ENCODE measurements at places on chromosomes 16 and 17.

GRCh38 chr16:29687755-29688154 is 8.8 kb downstream of the QPRT start:
- no peak for DNase-seq

DNA sequence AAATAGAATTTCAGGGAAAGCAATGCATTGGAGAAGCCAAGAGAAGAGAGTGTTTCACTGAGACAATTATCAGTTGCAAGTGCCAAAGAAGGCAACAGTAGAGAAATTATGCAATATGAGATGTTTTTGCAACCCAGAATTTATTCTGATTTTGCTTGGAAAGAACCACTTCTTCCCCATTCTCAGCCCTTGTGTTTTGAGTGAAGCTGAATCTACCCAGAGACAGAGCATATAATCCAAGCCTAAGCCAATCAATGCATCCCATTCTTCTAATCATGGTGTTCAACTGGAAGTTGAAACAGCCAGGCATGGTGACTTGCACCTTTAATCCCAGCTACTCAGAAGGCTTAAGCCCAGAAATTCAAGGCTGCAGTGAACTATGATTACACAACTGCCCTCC is 6.9 kb upstream of the SCNN1G start:
- DNase-seq, result no peak

DNA sequence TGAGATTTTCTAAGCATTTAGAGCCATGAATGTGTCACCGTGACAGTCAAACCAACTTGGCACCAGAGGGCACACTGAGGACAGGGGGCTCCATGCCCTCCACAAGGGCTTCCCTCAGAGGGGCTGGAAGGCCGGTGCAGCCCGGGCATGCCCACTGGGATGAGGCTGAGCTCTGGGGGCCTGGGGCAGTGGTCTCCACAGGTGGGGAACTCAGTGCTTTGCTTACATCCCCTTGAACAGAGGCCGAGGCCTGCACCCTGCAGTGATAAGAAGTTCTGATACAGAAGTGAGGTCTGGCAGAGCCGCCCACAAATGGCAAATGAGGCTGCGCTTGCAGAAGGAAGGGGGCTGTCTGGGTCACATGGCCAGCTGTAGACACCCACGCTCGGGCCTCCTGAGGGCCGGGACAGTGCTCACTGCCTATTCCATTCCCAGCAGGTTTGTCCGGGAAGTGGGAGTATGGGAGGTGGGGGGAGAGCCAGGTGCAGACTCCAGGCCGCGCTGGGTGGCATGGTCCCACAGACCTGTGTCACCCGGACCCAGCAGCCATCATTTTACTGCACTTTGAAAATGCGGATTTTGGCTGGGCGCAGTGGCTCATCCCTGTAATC is 116.8 kb upstream of the CREBBP start:
- no peak for DNase-seq

- DNase-seq, result no peak
Measured at GRCh38 chr17:75643643-75644017, 10.4 kb downstream of the SMIM5 start.

DNA sequence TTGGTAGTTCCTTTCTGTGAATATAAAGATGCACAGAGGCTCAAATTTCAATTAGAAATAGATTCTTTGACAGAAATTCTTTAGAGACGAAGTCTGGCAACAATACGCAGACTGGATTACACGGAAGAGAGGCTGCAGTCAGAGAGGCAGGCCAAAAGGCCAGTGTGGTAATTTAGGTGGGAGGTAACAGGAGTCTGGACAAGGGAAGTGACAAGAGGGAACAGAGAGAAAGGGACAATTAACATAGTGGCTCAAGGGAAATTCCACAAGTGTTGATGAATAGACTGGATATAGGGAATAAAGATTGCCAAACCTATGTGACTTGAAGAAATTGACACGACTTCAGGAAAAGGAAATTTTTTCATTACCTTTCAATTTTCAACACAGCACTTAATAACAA is 54.6 kb downstream of the STX8 start:
- no peak for DNase-seq

- peak; percentile 45 for DNase-seq
Measured at GRCh38 chr16:59295993-59296736, 562.0 kb upstream of the GOT2 start.

- DNase-seq, result no peak
Measured at GRCh38 chr16:12572316-12572985, 231.2 kb downstream of the CPPED1 start.

- DNase-seq, result peak; percentile 25
Measured at GRCh38 chr17:13671341-13671740, 69.6 kb upstream of the HS3ST3A1 start.

- DNase-seq, result peak; percentile 72
Measured at GRCh38 chr16:51971184-51971583, 575.8 kb downstream of the TOX3 start.

DNA sequence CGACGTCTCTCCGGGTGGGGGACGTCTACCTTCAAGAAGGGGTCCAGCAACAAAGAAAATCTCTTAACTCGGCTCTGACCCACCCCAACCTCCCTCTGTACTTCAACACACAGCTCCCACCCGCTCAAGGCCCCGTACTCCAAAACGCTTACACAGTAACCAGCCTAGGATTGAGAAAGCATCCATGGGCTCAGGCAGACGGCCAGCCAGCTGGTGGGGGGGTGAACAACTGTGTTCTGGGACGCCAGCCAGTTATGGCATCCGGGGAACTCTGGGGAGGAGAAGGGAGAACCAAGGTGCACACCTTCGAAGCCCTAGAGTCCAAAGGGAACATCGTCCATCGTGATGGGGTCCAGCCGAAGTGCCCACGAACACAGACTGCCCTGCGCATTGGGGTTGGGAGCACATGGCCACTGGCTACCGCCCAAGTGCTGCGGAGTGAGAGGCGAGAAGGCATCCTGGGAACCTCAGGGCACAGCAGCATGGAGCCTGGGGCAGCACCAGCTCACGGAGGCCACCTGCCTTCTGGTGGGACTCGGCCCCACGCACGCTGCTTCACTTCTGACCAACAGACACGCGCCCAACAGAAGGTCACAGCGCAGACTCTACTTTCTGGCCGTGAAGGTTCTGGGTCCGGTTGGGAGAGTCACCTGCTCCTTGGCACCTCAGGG is 14.3 kb downstream of the SLC16A3 start:
- no peak for DNase-seq

DNA sequence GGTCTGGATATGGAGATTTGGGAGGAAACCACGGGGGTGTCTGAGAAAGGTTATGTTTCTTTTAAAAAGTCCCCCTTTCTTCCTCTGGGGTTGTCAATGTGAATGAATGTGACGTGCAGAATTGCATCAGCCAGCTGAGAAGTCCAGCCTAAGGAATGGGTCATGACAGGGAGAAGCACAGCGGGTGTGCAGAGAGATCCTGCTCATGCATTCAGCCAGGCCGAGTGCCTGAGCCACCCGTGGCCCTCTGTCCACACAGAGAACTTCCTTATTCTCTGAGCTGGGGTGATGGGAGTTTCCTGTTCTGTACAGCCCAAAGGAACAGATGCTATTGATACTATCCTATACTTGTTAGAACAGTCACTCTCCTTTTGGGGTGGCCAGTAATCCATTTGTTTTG is 117.9 kb downstream of the CPPED1 start:
- DNase-seq, result no peak

DNA sequence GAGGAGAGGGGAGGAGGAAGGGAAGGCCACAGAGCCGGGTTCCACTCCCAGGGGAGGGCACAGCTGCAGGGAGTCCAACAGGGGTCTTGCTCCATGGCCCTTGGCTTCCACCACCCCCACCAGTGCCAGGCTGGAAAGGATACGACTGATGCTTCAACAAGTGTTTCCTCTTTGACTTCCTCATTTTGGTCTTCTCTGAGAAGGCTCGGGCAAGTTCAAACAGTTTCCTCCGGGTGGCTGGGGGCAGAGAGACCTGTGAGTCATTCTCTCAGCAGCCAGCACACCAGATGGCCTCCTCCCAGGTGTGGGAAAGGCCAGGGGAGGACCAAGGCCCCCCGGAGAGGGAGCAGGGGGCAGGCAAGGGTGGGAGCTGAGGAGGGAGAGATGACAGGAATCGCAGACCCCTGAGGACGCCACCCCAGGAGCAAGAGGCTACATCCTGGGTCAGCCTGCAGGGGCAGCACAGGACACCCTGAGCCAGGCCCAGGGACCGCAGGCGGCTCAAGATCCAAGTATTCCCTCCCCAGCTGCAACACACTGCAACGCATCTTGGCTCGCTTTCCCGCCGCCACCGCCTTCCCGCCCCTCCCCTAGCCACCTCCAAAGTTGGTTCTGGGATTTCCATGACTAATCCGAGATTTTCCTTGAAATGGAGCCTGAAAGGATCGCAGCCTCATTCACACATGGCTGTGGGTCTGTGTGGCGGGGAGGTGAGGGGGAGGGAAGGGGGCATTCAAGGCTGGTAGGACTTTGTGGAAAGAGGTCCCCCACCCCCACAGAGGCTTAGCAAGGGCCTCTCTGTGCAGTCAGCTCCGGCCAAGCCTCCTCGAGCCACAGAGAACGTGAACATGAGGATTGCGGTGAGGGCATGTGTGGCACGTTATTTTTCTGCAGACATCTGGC is 18.4 kb upstream of the MRPS23 start:
- peak; percentile 86 for DNase-seq

DNA sequence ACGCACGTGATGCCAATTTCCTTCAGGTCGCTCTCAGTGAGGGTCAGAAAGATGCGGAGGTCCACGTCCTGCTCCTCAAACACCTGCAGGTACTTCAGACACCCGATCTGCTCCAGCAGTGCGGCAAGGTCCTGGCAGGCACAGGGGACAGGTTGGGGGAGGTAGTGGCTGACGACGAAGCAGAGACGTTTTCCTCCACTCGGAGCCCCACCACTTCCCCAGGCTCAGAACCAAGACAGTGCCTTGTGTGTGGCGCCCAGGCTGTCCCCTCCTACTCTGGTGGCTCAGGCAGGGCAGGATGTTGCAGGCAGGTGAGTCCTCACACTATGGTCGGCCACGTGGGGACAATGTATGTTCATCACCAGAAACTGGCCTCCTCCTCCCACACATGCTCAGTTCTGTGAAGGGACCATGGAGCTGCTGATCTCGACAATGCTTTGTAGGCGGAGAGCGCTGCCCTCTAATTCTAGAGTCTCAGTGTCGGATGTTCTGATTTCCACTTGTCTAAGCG is 5.7 kb downstream of the NUDT16L1 start:
- DNase-seq, result no peak

- DNase-seq, result no peak
Measured at GRCh38 chr16:64711596-64711995, 410.3 kb downstream of the CDH11 start.

DNA sequence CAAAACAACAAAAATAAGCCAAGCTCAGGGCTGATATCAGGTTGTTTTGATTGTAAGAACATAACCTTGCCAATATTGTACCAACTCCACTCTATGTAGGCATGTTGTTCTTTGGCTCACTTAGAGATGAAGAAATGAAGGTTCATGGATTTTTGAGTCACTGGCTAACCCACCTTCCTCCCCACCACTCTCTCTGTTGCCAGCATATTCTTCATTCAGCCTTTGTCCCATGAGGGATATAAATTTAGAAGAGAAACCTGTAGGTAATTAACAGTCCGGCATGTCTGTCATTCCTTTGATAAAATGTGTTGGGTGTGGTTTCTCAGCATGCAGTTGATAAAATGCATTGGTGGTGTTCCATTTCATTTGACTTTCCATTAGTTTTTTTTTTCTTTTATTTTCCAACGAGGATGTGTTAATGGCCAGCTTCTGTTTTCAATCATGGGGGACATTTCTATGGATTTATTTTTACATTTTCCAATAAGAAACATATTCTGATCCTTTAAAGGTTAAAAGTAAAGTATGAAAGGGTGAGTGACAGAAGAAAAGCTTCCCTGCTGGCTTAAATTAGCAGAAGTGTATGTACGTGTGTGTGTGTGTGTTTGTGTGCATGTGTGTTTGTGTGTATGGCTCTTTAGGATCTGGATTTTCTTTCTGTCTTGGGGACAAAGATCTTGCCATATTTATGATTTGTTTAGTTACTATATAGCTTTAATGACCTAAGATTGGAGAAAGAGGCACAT is 166.2 kb upstream of the KCNJ16 start:
- DNase-seq, result no peak

GRCh38 chr17:59437791-59438281 is 106.4 kb downstream of the YPEL2 start:
- no peak for DNase-seq

GRCh38 chr16:23920446-23920845 is 84.7 kb downstream of the PRKCB start:
- DNase-seq, result no peak

DNA sequence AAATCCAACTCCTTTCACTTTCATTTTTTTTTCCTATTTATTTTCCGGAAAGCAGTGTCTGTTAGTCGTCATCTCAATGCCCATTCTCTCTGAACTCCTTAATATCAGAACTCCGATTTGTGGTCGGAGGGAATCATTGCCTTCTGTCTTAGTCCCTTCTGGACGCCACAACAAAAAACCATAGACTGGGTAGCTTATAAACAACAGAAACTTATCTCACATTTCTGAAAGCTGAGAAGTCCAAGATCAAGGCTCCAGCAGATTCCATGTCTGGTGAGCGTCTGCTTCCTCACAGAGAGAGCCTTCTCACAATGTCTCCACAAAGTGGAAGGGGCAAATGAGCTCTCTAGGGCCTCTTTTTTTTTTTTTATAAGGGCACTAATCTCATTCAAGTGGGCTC is 296.6 kb upstream of the CDH11 start:
- no peak for DNase-seq

DNA sequence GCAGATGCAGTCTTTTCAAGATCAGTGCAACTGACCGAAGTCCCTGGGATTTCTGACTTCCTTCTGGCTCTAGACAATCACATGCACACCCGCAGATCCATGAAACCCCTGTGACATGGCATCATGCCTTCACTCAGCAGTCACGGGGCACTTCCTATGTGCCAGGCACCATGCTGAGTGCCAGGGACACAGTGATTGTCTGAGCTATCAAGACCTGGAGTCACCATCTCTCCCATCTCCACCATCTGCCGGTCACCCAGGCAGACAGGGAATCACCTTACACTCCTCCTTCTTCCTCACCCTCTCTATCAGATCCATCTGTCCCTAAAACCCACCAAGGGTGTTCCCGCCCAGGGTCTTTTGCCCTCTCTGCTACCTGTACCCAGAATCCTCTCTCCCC is 5.3 kb downstream of the BEAN1 start:
- DNase-seq, result no peak

DNA sequence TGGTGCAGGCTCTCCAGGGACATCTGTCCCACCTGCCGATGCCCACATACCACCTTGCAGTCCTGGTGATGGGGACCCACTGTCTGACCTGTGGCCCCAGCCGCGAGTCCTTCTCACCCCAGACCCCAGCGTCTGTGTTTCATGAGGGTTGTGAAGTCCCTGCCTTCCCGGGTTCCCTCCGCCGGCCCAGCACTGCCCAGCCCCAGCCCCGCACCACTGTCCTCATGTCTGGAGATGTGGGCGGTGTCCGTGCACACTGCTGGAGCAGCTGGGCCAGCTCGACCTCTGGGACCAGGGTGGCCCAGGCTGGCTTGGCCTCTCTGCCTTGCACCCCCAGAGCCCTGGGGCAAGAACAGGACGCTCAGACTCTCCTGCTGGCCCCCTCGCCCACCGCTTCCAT is 199.5 kb upstream of the CIBAR2 start:
- DNase-seq, result no peak
